Suprapubic skin (tissue), 4 donors: ENCODE measurements at places on chromosomes 6 and 20.
A peak's percentile ranks its signal among the peaks of the same experiment; 100 is the strongest.

- no peak for DNase-seq
These were observed 3.8 kb downstream of the SLC2A4RG start for GRCh38 chr20:63743210-63743970.

GRCh38 chr6:34414999-34415858, 10.6 kb downstream of the RPS10 start:
- no peak for DNase-seq

DNA sequence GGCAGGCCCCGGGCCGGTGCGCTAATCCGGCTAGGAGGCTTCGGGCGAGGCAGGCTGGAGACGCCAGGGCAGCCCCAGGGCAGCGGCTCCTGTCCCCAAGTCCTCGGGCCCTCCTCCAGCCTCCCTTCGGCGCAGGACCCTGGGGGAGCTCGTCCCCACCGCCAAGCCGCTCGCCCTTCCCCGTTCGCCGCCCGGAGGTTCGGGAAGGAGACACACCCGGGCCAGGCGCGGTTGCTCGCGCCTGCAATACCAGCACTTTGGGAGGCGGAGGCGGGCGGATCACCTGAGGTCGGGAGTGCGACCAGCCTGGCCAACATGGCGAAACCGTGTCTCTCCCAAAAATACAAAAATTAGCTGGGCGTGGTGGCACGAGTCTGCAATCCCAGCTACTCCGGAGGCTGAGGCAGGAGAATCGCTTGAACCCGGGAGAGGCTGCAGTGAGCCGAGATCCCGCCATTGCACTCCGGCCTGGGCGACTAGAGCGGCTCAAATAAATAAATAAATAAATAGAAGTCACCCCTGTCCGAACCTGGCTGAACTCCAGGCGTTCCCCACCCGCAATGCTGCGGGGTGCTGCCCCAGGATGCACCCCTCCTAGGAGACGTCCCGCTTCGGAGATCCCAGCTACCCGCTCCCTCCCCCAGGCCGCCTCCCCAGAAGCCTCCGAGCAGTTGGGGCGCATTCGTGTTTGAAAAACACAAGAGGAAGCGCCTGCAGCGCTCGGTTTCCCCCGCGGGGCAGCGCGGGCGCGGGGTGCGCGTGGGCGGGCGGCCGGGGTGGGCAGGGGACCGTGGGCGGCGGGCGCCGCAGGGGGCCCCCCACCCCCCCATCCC, 27.5 kb downstream of the SERPINB9 start:
- no peak for DNase-seq

GRCh38 chr6:155936127-155936526, 480.5 kb upstream of the NOX3 start:
- no peak for DNase-seq

GRCh38 chr6:5490501-5491069, 229.3 kb downstream of the FARS2 start:
- no peak for DNase-seq

- DNase-seq, result no peak
These were observed 87.5 kb downstream of the SYNJ2 start for GRCh38 chr6:158068893-158069799.

GRCh38 chr6:15322781-15323536, 77.1 kb downstream of the JARID2 start:
- no peak for DNase-seq

GRCh38 chr6:159170333-159170672, 1.1 kb downstream of the FNDC1 start:
- DNase-seq, result no peak

- no peak for DNase-seq
These were observed 276.8 kb downstream of the PHACTR1 start for GRCh38 chr6:12993283-12993898.

- DNase-seq, result no peak
These were observed 850 bp upstream of the HECA start for GRCh38 chr6:139134064-139134395.

GRCh38 chr20:1775117-1775516, 117.5 kb upstream of the SIRPG start:
- DNase-seq, result no peak

GRCh38 chr6:147870506-147871110, 362.1 kb downstream of the SAMD5 start:
- DNase-seq, result no peak

GRCh38 chr6:29005183-29005885, at the start of gene ZNF311:
Gene ZNF311, minus strand, starts transcription at chr6:29005315. Its CDS starts 1,361 bp downstream, at chr6:29003954.
- peak; percentile 71 for DNase-seq
